SJSA1 (cell line): ENCODE measurements at places on chromosomes 16 and 17. TPM values are rescaled to one million over a fixed set of nuclear protein-coding genes. Genes with fewer than 3 reads are reported as not detected.

KRTAP4-6 gene
- total RNA-seq = not detected in 2 replicates

HES7 gene
- not detected in 2 replicates for total RNA-seq

WSCD1 gene
- total RNA-seq = 0.32 and 3.4 TPM in 2 replicates

DNA sequence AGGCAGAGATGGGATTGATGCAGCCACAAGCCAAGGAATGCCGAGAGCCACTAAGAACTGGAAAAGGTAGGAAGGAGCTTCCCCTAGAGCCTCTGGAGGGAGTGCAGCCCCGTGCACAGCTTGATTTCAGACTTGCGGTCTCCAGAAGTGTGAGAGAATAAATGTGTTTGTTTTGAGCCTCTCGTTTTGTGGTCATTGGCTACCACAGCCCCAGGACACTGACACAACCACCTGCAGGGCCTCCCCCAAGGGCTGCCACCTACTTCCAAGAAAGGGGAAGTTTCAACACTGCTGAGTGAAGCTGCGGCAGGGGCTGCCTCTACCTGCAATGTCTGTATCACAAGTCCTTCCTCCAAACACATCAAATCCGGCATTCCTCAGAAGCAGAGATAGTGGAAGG is 346.9 kb downstream of the C16orf95 start:
- no peak for DNase-seq

DNA sequence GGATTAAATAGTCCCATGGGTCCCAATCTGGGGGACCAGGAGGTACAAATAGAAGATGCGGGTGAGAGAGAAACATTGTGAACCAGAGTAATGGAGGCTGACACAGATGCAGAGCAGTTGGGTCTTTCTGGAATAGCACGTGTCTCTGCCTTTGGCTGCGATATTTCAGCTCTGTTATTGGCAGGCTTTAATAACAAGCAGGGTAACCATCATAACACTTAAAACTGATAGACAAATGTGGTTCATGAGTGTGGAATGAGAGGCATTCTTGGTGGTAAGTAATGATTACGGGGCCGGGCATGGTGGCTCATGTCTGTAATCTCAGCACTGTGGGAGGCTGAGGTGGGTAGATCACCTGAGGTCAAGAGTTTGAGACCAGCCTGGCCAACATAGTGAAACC is 110.3 kb downstream of the SNX29 start:
- no peak for DNase-seq

DNA sequence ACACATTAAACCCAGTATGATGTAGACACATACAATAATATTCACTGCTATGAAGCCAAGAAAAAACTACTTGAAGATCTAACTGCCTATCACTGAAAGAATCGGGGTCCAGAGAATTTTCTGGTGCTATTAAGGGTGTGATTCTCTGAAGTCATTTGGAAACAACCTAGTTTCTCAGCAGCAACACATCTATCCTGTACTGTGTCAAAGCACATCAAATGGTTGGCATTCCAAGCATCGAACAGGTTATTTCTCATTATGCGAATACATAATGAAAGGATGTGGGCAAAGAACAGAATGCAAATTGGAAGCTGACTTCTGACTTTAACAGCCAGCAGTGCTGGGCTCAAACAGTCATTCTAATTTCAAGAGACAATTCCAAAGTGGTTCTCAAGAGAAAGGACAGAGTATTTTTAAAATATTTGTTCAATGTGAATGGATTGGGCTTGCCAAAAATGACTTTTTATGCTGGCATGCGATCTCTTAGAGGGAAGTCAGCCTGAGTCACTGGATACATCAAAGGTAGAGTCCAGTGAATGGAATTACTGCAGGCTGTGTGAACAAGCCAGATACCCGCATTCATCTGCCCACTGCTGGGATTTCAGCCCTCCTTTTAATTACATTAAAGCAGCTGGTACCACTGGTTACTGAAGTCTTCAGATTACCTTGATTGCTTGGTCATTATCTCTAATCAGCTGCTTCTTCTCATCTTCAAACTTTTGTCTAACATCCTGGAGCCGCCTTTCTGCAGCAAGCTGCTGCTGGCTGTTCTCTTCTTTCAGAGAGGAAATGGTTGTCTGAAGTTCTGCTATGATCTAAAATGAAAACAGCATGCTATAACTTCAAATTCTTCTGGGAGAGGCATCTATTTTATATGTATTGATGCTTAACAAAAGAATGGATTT is 181.2 kb upstream of the AXIN2 start:
- peak; percentile 76 for DNase-seq

MYH1 gene
- total RNA-seq = not detected in 2 replicates

- DNase-seq = peak; percentile 97
These were observed 26.7 kb downstream of the SAP30BP start for GRCh38 chr17:75693500-75694481.

SALL1 gene
- total RNA-seq = 7.1 and 13.3 TPM in 2 replicates

AGRP gene
- total RNA-seq = not detected in 2 replicates

- no peak for DNase-seq
These were observed 5.2 kb upstream of the TSPOAP1 start for GRCh38 chr17:58333736-58334207.

GRCh38 chr16:57388359-57389086 is 16.0 kb upstream of the CCL17 start:
- DNase-seq = no peak

DPEP3 gene
- not detected in 2 replicates for total RNA-seq

- peak; percentile 53 for DNase-seq
These were observed 307.2 kb upstream of the MYOCD start for GRCh38 chr17:12358477-12358876.

DNA sequence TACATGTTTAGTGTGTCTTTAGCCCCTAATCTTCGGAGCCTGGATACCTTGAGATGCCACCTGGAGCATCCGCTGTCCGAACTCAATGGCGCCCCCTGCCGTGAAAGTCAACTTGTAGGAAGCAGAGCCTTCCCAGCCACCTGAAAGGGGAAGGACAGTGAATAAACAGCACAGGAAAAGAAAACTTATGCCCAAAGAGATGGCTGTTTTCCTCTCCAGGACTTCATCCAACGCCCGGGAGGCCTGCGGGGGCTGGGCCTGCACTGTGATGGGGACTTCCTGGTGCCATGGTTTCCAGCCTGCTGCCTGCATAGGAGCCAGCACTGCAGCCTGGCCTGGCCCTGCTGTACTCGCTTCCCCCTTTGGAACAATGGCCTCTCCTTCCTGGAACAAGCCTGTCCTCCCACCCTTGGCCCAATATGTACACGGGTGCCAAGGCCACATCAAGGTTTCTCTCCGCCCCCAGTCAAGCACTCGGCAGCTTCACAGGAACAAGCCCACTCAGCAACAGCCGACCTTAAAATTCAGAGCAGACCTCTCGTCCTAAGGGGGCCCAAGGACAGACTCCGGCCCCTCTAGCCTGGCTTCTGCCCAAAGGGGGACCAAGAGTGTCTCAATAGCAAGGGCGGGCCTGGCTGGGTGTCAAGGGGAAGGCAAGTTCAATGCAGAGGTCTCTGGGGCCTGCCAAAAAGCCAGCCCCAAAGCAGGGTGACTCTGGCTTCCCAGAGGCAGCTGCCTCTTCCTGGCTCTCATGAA is 4.5 kb upstream of the UNC13D start:
- DNase-seq = peak; percentile 52
